ENCODE measurements at places on chromosomes 11 and 22.

DNA sequence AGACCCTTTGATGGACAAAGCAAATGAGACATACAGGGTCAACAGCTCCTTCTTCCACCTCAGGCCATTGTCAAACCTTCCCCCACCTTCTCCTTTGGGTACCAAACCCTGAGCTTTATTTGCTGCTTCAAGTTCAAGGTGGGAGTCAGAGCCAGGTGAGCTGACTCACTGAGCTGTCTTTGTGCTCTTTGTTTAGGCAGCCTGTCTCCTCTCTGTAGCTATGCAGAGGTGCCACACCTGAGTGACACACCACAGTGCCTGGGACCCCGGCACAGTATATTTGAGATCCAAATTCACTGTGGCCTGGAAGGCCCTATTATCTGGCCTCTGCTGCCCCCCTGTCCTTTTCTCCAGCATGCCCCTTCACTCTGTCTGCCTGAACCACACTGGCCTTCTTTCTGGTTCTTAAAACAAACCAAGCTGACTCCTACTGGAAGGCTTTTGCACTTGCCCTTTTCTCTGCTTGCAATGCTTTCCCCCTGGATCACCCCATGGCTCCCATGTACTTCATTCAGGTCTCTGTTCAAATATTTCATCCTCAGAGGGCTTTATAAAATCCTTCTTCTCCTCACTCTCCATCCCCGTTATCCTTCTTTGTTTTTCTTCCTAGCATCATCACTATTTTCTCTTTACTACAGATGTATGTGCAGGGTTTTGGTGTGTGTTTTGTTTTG lies 16.1 kb downstream of the LMO2 start:
- no peak for DNase-seq

DNA sequence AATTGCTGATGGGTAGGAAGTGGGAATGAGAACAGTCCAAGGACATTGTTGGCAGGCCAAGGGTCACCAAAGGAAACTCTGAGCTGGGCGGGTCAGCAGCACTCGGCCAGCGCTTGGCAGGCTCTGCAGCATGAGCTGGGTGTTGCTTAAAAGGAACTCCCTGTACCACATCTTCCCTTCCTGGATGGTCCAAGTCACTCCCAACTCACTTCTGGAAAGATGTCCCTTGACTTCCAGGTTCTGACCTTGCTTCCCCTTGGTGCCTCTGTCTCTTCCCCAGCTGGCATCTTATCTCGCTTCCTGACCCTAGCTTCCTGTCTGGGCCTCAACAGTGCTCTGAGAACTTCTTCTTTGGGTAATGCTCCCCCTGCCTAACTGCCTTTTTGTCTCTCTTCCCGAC lies 24.8 kb upstream of the SWAP70 start:
- DNase-seq = no peak

- DNase-seq = no peak
These were observed 66.3 kb upstream of the CHRM4 start for GRCh38 chr11:46457659-46458424.

- peak; percentile 10 for DNase-seq
These were observed 51.6 kb upstream of the BARX2 start for GRCh38 chr11:129323896-129324502.

- no peak for DNase-seq
These were observed 171.1 kb downstream of the DBX1 start for GRCh38 chr11:19989191-19989590.

GRCh38 chr11:46465683-46466082 lies 74.1 kb upstream of the CHRM4 start:
- no peak for DNase-seq

DNA sequence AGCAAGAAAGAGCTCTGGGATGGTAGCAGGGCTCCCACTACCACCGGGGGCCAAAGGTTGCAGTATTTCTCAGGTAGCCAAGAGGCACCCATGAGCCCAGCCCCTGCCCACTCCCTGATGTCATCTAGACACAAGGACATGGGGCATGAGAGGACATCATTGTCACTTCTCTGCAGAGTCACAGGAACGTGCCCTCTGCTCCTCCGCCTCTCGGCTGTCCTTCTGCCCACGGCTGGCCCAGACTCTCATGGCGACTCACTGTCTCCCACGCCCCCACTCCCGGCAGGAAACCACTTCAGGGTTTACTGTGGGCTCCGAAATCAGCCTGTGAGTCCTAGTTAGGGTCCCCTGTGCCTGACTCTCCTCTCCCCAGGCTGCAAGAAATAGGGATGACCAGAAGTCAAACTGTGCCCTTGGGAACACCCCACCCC lies 1.8 kb upstream of the GAL start:
- DNase-seq = no peak

- DNase-seq = no peak
These were observed 18.0 kb downstream of the TBRG1 start for GRCh38 chr11:124640666-124641065.

DNA sequence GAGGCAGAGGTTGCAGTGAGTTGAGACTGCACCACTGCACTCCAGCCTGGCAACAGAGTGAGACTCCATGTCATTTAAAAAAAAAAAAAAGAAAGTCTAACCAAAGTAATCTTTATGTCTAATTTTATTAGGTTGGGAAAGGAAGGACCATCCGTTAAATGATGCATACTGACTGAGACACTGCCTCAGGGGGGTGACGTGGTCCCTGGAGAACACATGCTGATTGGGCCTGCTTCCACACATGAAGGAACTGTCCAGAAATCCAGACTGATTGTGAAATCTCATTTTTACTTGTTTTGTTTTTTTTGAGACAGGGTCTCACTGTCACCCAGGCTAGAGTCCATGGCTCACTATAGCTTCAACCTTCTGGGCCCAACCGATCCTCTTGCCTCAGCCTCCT lies 5.5 kb downstream of the SF3A1 start:
- DNase-seq = no peak

- no peak for DNase-seq
These were observed 11.8 kb downstream of the UPB1 start for GRCh38 chr22:24506802-24507438.

DNA sequence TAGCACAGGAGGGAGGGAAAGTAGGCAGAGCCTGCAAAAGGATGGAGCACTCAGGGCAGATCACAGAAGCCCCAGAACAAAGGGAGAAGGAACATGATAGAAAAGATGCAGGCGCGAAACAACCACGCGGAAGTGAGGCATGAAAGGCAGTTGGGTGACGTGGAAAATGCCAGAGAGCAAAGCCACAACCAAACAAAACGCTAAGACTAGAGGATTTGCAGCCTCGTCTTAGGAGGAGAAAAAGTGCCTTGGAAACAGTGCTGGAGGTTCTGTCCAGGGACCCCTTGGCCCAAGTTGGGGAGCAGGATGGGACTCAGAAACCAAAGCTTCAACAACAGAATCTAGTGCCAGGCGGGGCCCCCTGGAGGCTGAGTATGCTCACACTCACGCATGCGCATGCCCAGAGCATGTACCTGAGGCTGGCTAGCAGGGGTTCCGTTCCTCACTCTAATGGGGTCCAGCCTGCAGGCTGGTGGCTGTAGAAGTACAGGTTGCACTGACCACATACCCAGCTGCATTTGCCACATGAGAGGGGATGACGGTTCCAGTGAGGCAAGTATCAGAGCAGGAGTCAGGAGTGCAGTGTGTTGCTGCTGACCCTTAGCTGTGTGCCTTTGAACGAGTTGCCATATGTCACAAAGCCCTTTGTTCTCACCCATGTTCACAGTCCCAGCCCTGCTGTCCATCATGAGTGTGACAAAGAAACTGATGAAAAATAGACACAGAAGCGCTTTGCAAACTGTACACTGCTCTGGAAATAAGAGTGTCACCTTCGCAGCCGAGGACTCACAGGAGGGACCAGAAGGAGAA lies 568.6 kb upstream of the CADM1 start:
- no peak for DNase-seq

DNA sequence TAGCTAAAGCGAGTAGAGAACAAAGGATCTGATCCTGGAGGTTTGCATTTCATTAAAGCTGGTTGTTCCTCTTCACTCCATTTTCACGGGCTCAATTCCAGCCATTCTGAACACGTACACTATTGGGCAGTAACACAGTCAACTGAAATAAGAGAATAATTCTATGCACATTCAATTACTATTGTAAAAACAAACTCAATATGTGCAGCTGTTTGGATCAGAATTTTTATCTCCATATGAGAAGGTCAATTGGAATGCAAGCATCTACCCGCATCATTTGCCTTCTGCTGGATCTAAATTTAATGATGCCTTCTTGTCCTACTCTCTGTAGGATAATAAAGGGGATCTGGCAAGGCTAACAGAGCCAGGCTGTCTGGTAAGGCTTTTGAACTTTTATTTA lies 562.8 kb upstream of the CCDC179 start:
- DNase-seq = no peak

- no peak for DNase-seq
These were observed 581.2 kb downstream of the TBC1D22A start for GRCh38 chr22:47343611-47344010.

DNA sequence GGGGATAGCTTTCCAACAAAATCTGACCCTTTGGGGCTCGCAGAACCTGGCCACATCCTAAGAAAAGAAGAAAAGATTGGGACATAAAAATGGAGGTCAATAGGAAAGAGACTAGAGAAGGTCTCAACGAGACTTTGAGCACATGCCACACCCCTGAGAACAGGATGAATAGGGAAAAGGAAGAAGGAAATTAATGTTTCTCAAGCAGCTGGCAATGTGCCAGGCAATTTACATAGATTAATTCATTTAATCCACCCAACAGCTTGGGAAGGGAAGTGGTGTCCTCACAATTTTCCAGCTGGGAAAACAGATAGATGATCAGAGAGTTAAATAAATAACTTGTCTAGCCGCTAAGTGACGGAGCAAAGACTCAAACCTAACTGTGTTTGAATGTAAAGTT lies 50.7 kb downstream of the PAMR1 start:
- DNase-seq = no peak

DNA sequence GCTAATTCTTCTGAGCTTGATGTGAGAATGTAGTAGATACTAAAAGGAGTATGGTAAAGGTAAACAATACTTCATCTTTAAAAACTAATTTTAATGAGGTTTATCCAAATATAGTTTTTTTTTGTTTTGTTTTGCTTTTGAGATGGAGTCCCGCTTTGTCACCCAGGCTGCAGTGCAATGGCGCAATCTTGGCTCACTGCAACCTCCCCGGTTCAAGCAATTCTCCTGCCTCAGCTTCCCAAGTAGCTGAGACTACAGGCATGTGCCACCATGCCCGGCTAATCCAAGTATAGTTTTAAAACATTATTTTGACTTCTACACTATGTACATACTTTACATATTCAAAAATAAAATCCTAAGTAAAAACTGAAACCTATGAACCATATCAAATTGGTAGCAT lies 4.1 kb downstream of the ZBTB44 start:
- DNase-seq = no peak

GRCh38 chr11:125071846-125072217 lies 8.7 kb downstream of the SLC37A2 start:
- no peak for DNase-seq

GRCh38 chr22:18056161-18056666 lies 21.6 kb upstream of the PEX26 start:
- peak; percentile 57 for DNase-seq

- DNase-seq = no peak
These were observed 2.9 kb downstream of the LMF2 start for GRCh38 chr22:50504369-50505211.

GRCh38 chr22:31089160-31090100 lies 8.3 kb downstream of the SMTN start:
- DNase-seq = no peak

DNA sequence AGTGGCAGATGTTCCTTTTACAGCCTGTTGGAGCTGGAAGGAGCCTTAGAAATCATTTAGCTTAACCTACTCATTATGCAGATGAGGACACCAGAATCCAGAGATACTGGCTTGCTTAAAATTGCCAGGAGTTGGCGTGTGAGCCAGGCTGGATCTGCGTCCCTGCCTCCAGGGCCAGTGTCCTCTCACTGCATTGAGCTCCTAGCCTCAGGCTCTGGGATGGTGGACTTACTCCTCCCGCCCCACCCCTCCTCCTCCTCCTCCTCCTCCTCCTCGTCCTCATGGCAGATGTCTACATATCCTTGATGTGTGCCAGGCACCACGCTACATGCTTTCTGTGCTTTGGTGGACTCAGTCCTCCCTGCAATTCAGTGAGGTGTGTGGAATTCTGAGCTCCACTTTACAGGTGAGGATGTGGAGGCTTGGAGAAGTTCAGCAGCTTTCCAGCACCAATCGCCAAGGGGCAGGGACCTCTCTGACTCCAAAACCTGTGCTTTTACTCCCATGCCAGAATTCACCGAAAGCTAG lies 24.1 kb downstream of the ADAMTS15 start:
- DNase-seq = no peak

GRCh38 chr11:75598264-75598663 lies 36.2 kb downstream of the SERPINH1 start:
- DNase-seq = no peak

- no peak for DNase-seq
These were observed 2.8 kb downstream of the KCTD14 start for GRCh38 chr11:78020246-78020645.

- DNase-seq = no peak
These were observed 4.3 kb downstream of the RELA start for GRCh38 chr11:65658174-65659021.

GRCh38 chr11:117423046-117423575 lies 95.5 kb downstream of the CEP164 start:
- DNase-seq = no peak

DNA sequence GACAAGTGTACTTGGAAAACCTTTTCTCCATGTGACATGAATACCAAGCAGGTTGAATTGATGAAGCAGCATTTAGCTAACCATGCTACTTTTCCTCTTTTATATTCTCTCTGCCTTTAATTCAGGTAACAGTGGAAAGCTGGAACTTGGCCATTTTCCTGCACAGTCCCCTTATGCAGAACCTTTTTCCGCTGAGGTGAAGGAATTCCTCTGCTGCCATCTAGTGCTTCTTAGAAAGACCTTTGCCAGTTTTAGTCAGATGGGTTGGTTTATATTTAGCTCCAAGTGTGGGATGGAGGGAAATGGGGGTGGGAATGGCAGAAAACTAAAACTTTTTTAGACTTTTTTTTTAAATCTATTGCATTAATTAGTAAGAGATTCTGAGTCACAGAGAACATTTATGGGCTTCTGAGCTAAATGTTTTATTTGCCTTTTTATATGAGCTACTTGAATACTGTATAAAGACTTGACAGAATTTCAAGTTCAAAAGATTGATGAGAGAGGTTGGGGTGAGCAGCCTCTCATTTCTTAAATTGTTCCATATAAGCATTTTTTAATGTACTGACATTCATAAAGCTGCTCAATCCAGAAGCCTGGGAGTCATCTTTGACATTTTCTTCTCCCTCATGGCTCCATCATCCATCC lies 153.9 kb upstream of the ZC3H12C start:
- DNase-seq = peak; percentile 65

- DNase-seq = no peak
These were observed 11.2 kb upstream of the TTLL12 start for GRCh38 chr22:43198126-43198525.

- DNase-seq = no peak
These were observed 670.0 kb upstream of the KIRREL3 start for GRCh38 chr11:127670374-127671119.

GRCh38 chr22:24831687-24832086 lies 25.7 kb downstream of the SGSM1 start:
- no peak for DNase-seq

GRCh38 chr22:47053726-47054141 lies 291.3 kb downstream of the TBC1D22A start:
- DNase-seq = no peak

GRCh38 chr22:33477120-33478111 lies 419.2 kb upstream of the SYN3 start:
- no peak for DNase-seq

All from AG09309 (cell line).